Stomach (tissue), 19 donors: ENCODE measurements at places on chromosomes 5 and 9.
A peak's percentile ranks its signal among the peaks of the same experiment; 100 is the strongest.

- peak; percentile 81 for DNase-seq
Observed at GRCh38 chr5:135462304-135462703, 10.2 kb upstream of the TIFAB start.

DNA sequence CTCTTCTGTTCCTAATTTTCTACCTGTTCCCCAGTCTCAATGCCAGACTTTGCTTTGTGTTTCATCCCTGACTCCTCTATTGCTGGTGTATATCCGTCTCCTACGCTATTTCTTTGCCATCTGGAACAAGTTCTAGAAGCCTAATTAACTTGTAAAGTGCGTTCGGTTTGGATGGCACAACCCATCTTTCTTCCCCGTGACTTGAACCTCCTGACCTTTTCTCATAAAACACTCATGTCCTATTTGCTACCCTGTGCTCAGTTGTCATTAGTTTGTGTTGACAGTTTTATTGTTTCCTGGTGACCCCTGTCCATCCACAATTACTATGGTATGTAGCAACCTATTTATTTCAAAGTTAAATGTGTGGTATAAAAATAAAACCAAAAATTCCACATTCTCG lies 323.5 kb downstream of the TLE4 start:
- no peak for DNase-seq

- DNase-seq = no peak
Observed at GRCh38 chr5:113939988-113940387, 421.9 kb upstream of the KCNN2 start.

- peak; percentile 33 for DNase-seq
Observed at GRCh38 chr5:35876922-35877321, 20.2 kb downstream of the IL7R start.

DNA sequence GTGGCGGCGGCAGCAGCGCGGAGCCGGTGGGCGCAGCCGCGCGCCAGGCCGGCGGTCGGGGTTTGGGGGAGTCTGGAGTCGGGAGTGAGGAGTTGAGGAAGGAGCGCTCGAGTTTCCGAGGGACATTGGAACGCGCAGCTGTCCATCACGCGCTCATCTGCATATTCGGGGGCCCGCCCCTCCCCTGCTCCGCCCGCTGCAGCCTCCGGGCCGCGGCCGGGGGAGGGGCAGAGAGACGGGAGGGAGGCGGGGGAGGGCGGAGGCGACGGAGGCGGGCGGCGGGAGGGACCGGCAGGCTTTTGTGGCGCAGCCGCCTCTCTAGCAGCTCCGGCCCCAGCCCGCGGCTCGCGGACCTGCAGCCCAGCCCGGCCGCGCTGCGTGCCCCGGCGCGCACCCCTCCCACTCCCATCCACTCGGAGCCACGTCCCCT lies at the start of gene IRX2:
Gene IRX2, minus strand, starts transcription at position 86 of the 430 bp plus-strand sequence. CDS start 264 bp downstream, outside the sequence.
- DNase-seq = peak; percentile 95
